ENCODE measurements at places on chromosomes 7 and 10. TPM values are rescaled to one million over a fixed set of nuclear protein-coding genes. Genes with fewer than 3 reads are reported as not detected.

VAX1 gene
- not detected for polyA plus RNA-seq

MACC1 gene
- 8.9 TPM for polyA plus RNA-seq

HYAL4 gene
- polyA plus RNA-seq, result not detected

DYNC1I1 gene
- 8.1 TPM for polyA plus RNA-seq

EPDR1 gene
- 21.9 TPM for polyA plus RNA-seq

DNA sequence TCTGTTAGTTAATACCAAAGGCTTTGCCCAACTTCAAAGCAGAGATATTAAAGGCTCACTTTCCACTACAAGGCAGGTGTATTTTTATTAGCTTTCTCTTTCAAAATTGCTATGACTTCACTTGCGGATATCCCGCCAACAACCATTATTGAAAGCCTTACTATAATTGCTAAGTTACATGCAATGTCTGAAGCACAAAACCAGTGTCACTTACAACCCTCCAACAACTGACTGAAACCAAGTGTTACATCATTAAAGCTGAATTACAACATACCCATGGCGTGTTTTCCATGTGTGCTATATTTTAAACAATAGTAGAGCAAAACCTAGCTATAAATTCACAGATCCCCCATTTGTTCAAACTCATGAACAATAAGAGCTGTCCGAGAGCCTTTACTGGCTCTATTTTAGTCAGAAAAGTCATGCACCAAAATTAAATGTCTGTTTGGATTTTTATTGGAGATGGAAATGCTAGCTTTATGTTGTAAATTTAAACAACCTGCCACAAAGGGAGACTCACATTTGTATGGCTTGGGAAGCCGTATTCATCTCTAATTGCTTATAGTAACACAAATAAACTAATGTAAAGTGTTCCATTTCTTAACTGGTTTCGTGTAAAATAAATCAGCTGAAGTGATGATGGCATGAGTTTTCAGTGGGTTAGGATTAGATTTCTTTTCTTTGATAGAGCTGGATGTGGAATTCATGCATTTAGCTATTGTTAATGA, 227.1 kb downstream of the AGMO start:
- no peak for DNase-seq

DNA sequence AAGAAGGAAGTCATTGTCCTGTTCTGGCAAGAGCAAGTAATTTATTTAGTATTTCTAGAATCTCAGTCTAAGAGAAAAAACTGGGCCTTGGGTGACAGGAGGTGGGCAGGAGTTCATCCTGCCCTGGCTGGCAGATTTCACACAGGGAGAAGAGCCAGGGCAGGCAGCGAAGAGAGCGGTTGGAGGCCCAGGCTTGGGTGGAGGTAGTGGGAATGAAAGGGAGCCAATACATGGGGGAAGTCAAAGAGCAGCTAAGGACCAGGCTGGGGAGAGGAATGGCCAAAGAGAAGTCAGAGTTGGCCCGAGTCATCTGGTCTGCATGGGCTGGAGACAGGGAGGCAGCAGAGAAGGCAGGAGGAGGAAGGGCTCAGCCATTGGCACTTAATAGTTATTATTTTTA, 51.4 kb downstream of the HECW1 start:
- DNase-seq, result no peak

DNA sequence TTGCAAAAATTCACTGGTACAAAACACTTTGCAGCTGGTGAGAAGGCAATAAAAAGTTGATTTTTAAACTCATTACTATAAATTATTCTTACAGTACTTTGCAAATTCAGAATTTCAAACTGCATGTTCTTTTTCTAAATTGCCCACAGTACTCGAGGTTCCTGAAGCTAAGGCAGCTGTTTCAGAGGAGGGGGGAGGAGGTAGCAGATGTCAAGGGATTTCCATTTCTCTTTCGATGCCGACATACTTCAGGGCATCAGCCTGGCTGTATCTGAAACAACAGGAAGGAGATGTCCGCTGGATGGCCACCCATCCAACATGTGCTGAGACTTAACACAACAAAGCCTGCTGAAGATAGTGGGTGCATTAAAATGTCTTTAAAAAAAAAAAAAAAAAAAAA, 76.7 kb downstream of the EZH2 start:
- no peak for DNase-seq

- DNase-seq, result no peak
Observed at GRCh38 chr10:102150970-102151773, 1.0 kb upstream of the NOLC1 start.

DNA sequence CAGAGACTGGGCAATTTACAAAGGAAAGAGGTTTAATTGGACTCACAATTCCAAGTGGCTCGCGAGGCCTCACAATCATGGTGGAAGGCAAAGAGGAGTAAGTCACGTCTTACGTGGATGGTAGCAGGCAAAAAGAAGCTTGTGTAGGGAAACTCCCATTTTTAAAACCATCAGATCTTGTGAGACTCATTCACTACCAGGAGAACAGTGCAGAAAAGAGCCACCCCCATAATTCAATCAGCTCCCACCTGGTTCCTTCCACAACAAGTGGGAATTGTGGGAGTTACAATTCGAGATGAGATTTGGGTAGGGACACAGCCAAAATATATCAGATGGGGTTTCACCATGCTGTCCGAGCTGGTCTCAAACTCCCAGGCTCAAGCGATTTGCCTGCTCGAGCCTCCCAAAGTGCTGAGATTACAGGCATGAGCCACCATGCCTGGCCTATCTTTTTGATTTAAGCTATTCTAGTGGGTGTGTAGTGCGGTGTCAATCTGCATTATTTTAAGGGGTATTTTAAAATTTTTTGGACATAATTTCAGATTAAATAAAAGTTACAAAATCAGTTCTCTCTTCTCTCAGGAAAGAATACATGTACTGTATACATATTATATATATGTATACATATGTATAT, 9.0 kb upstream of the MRPS16 start:
- no peak for DNase-seq

DNA sequence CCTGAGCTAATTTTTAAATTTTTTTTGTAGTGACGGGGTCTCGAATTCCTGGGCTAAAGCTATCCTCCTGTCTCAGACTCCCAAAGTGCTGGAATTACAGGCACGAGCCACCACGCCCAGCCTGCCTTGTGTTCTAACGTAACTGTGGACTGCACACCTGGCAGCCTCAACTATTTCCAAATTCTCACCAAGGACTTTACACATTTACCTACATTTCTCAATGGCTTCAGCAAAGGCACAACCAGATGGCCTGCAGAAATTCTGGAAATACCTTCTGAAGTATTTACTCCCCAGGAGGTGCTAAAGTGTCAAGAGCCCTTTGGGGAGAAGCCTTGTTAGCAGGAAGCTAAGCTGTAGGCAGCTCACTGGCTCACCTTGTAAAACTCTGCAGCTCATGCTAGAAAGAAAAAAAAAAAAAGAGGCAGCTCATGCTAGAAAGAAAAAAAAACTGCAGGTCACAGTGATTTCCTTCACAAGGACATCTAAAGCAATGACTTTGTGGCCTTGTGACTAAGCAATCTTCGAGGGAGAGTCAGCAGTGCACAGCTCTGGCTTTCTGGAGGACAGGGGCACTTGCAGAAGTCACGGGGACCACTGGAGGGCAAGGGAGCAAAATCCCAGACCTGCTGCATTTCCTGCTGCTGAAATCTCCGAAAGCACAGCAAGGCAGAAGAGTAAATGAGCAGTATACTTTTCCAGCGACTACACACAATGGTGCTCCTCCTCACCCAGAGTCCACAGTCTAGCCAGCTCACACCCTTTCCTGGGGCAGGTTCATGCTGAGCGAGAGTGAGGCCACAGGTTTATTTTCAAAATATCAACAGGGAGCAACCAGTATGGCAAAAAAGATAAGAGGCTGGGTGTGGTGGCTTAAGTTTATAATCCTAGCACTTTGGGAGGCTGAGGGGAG, 40.4 kb downstream of the BAIAP2L1 start:
- no peak for DNase-seq

DNA sequence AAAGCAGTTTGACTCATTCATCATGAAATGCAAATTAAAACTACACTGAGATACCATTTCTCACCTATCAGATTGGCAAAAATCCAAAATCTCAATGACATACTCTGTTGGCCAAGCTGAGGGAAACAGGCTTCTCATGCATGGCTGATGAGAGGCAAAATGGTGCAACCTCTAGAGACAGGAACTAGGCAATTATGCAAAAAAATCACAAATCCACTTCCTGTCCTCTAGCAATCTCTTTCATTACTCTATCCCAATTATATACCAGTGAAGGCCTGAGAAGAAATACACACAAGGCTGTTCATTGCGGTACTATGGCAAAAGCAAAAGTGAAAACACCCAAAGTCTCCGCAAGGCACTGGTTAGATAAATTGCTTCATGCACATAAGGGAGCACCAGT, 25.9 kb upstream of the PTPRN2 start:
- DNase-seq, result no peak

GRCh38 chr10:129442866-129443265, 24.2 kb upstream of the MGMT start:
- DNase-seq, result no peak

DNA sequence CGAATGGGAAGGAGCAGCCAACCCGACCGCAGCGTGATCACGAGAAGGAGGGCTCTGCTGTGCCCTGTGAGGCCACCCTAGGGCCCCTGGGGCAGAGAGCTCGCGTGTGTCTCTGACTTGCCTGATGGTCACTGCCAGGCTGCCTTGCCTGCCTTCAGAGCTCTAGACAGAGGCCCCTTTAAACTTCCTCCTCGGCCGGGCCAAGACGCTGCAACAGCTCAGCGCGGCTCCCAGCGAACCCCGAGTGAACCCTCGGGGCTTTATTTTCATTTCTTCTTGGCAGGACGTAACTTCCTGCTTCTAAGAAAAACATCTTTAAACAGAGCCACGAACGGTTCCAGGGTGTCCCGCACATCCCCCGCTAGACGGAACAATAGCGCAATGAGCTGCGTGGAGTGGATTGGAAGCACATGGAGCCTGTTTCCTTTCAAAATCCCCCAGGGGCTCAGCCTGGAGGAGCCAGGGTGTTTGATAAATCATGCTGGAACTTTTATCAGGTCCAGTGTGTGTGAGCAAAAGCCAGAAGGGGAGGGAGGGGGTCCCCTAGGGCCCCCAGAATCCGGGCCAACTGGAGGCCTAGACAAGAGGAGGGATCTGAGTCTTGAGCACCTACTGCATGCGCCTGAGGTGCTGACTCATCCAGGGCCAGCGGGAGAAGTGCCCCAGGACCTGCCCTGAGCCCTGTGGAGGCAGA, 134.1 kb upstream of the GDF10 start:
- peak; percentile 82 for DNase-seq
